ENCODE measurements at places on chromosomes 5 and 9.

DNA sequence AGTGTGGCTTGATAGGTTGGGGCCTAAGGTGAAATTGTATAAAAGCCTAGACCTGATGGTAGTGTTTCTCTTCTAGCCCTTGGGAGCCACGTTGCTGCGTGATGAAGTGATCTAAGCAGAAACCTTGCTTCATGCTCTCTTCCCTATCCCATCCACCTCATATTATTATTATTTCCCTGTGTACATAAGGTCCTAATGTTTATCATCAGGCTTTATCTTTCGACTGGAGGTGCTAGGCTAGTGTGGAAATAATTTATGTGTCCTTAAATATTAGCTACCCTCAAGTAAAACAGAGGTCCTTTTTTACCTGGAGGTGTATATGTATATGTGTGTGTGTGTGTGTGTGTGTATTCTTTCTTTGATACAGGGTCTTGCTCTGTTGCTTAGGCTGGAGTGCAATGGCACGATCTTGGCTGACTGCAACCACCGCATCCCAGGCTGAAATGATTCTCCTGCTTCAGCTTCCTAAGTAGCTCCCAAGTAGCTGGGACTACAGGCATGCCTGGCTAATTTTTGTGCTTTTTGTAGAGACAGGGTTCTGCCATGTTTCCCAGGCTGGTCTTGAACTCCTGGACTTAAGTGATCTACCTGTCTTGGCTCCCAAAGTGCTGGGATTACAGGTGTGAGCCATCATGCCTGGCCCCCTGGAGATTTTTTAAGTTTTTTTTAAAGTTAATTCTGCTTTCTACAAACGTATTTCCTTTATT, 3.7 kb downstream of the UGCG start:
- DNase-seq = no peak

DNA sequence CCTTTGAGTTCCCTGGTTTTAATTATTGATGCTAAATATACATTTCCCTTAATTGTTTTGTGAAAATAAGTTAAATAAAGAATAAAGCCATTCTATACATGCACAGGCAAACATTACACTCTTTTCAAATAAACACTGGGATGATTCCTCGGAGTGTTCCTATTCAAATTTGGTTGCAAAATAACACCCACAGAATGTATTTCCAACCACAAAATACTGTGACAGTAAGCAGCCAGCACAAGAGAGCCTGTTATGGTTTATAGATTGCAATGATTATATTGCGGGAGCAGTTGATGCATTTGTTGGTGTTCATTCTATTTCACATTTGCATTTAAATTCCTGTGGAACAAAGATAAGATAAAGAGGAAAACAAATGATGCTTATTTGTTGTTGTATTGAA, 632.6 kb upstream of the WWC1 start:
- no peak for DNase-seq

- no peak for DNase-seq
These were observed 37.0 kb upstream of the CDC42SE2 start for GRCh38 chr5:131226899-131227298.

DNA sequence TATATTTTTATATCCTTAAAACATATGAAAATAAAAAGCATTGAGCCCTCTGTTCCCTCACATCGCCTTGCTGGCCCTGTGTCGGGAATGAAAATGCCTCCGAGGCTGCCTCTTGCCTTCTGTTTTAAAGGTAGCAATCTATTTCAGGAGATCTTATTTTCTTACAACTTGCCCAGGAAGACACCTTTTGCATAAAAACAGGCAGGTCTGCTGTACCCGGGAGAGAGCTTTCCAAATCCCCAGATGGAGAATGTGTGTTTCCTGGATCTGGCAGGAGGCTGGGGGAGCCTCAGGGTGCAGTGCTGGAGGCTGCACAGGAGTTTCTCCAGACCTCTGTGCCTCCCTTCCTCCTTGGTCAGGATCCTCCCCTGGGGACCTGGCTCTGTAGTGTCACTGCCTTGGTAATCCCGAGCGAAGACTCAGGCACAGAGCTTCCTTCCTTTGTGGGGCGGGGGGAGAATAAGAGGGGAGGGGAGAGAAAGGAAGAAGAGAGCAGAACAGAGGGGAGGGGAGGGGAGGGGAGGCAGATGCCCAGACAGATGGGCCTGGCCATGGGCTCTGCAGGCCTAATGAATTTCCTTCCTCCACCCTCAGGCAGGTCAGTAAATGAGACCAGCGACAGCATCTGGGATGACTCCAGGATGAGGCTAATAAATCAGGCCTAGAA, 104.0 kb upstream of the BOD1 start:
- DNase-seq = no peak

- no peak for DNase-seq
These were observed 77.8 kb downstream of the AOPEP start for GRCh38 chr9:94804316-94804715.

DNA sequence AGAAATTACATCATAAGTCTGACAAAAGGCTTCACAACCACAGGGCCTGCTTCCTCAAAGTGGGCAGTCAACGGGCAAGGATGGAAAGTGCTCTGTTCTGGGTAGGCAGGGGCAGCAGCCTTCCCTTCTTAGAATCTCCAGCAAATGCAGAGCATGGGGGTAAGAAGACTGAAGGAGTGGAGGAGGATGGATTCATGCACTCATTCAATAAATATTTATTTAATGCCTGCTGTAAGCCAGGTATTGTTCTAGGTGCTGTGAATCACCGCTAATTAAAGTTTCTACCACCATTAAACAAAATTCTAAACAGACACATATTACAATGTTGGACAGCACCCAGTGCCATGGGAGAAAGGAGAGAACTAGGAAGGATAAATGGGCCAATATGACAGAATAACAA, 195.6 kb downstream of the ELAVL2 start:
- DNase-seq = no peak

GRCh38 chr5:76590027-76590426, 33.2 kb downstream of the F2RL2 start:
- no peak for DNase-seq

GRCh38 chr5:97085459-97086181, 56.8 kb downstream of the LIX1 start:
- DNase-seq = no peak

GRCh38 chr9:26210338-26210851, 532.2 kb upstream of the TUSC1 start:
- DNase-seq = no peak

DNA sequence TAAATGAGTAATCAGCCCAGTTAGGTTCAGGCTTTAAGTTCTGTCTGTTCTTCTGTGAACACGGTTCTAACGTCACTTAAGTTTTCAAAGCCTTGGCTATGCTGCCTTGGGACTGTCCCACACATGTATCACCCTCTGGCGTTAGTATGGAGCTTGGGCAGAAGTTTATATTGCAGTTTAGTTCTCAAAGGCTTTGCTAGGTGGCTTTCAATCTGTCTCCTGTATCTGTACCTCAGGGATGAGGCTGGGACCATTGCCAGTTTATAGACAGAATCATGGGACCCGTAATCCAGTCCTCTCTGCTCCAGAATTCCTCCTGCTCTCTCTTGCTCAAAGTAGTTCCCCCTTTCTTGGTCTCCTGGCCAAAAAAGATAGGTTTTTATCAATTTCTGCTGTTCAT, 12.1 kb downstream of the C9orf40 start:
- no peak for DNase-seq

DNA sequence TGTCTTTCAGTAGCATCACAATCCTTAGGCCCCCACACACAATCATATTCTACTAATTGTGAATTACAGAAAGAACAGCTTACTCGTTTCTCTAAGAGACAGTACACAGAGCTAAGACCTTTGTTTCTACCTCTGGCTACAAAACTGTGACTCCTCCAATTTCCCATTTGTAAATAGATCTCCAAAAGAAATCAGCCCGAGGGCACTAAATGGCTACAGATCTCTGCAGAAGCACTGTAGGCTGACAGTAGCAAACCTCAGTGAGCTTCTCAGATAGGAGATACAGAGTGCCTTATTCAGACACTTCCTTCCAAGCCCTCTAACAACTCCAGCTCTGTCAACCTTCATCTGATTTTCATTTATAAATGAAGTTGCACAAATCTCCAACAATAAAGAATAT, 51.0 kb downstream of the EFNA5 start:
- DNase-seq = no peak

DNA sequence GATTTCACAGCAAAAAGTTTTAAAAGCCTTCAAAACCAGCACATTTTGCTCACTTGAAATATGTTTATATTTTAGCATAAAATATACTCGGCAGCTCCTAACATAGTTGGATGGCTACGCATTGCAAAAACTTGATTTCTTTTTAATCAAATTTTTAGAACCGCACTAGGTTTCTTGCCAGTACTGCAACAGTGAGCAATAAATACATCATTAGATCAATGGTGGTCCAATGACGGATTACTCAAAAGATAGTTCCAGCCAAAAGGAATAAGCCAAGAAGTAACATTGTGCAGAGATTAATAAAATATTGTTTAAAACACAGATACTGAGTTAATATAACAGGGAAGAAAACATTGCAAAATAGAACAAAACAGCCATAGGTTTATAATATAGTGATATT, 5.5 kb downstream of the MARCHF3 start:
- no peak for DNase-seq

GRCh38 chr5:179331591-179332375, 13.5 kb downstream of the ADAMTS2 start:
- DNase-seq = no peak

- DNase-seq = no peak
These were observed 316.7 kb upstream of the CDH12 start for GRCh38 chr5:23169660-23170416.

GRCh38 chr5:14673443-14673842, 8.9 kb downstream of the OTULIN start:
- DNase-seq = no peak

DNA sequence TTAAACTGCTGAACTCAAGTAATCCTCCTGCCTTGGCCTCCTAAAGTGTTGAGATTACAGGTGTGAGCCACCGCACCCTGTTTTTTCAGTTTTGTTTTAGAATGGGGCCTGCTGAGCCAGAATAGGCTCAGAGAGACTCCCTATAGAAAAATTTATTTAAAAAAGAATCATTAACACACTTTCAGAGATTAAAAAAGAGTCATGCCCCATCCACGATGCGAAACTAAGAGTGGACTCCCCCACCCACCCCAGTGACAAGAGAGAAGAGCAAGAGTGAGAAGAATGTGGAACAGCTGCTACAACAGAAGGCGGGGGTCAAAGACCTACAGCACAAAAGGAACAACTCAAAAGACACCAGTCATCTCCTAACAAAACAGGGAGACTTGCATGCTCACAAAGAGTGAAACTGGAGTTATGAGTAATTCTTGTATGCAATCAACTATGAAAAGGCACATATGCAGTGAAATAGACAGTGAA, 47.2 kb downstream of the GLDC start:
- DNase-seq = no peak

- no peak for DNase-seq
These were observed 34.7 kb downstream of the PIP5K1B start for GRCh38 chr9:68739621-68740174.

DNA sequence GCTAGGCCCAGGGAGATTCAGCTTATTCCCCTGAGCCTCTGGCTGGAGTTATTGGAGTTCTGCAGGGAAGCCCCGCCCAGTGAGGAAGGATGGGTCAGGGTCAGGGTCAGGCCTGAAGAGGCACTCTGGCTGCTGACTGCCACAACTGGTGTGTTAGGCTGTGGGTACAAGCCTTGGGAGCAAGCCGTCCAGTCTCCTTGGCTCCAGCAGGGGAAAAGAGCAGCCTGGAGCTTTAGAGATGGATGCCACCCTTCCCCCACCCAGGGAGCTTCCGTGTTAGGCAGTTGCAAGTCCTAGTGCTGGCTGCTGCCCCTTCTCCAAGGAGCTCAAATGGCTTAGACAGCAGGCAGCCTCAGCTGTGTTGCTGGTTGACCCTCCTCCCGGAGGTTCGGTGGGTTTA, 34.4 kb upstream of the TAF11L2 start:
- DNase-seq = no peak

- DNase-seq = no peak
These were observed 159.7 kb upstream of the VLDLR start for GRCh38 chr9:2461892-2462291.

All from stimulated activated CD8-positive, alpha-beta memory T cell treated with anti-CD3 and anti-CD28 coated beads, Interleukin-15, amount 100 ng/mL, for 24 hours (primary cell).